Activated CD4-positive, alpha-beta memory T cell treated with anti-CD3 and anti-CD28 coated beads, Interleukin-2, amount 10 ng/mL, durations not matched to agents 7 days and 5 days (primary cell): ENCODE measurements at places on chromosomes 7 and 10. TPM values are rescaled to one million over a fixed set of nuclear protein-coding genes. Genes with fewer than 3 reads are reported as not detected.

GRCh38 chr10:5814110-5815107 is 1.2 kb upstream of the GDI2 start:
- peak overlapping the region; percentile 79 for H3K27ac ChIP-seq
- peak overlapping the region; percentile 92 for H3K4me3 ChIP-seq
- no peaks in the 10 kb centered on the region for H3K27me3 ChIP-seq
- DNase-seq = no peak

GRCh38 chr10:96290368-96291133 is 13.7 kb upstream of the DNTT start:
- DNase-seq = no peak
- no peaks in the 10 kb centered on the region for H3K36me3 ChIP-seq
- H3K27ac ChIP-seq = no peak overlapping the region
- H3K27me3 ChIP-seq = peaks cover 34% of the 10 kb centered on the region

GRCh38 chr7:114755856-114756255 is 166.0 kb upstream of the MDFIC start:
- peaks cover 8% of the 10 kb centered on the region for H3K4me1 ChIP-seq
- H3K27ac ChIP-seq = no peak overlapping the region
- no peaks in the 10 kb centered on the region for H3K36me3 ChIP-seq
- H3K4me3 ChIP-seq = no peak overlapping the region
- H3K27me3 ChIP-seq = no peaks in the 10 kb centered on the region

DNA sequence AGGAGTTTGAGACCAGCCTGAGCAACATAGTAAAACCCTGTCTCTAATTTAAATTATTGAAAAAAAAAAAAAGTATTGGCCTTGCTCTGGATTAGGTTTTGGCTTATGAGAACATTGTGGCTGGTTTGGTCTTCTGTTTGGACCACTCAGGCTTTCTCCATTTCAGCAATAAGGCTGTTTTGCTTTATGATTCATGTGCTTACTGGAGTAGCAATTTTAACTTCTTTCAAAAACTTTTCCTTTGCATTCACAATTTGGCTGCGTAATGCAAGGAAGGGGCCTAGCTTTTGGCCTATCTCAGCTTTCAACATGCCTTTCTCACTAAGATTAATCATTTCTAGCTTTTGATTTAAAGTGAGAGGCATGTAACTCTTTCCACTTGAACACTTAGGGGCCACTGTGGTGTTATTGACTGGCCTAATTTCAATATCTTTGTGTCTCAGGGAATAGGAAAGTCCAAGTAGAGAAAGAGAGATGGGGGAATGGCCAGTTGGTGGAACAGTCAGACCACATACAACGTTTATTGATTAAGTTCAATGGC is 38.0 kb upstream of the SRPK2 start:
- H3K27me3 ChIP-seq = peaks cover 2% of the 10 kb centered on the region
- H3K4me1 ChIP-seq = peaks cover 3% of the 10 kb centered on the region
- no peak for DNase-seq
- H3K27ac ChIP-seq = no peak overlapping the region

GRCh38 chr10:71087622-71088021 is 124.7 kb upstream of the UNC5B start:
- no peaks in the 10 kb centered on the region for H3K36me3 ChIP-seq
- H3K4me1 ChIP-seq = no peaks in the 10 kb centered on the region
- H3K4me3 ChIP-seq = no peak overlapping the region
- no peak overlapping the region for H3K27ac ChIP-seq

The HTR5A gene
- total RNA-seq = not detected

The EGR2 gene
- total RNA-seq = 6.4 TPM

The CRHR2 gene
- not detected for total RNA-seq

- no peak for DNase-seq
- H3K27ac ChIP-seq = no peak overlapping the region
- no peaks in the 10 kb centered on the region for H3K36me3 ChIP-seq
Observed at GRCh38 chr10:69272624-69273023, 5.7 kb upstream of the HK1 start.

DNA sequence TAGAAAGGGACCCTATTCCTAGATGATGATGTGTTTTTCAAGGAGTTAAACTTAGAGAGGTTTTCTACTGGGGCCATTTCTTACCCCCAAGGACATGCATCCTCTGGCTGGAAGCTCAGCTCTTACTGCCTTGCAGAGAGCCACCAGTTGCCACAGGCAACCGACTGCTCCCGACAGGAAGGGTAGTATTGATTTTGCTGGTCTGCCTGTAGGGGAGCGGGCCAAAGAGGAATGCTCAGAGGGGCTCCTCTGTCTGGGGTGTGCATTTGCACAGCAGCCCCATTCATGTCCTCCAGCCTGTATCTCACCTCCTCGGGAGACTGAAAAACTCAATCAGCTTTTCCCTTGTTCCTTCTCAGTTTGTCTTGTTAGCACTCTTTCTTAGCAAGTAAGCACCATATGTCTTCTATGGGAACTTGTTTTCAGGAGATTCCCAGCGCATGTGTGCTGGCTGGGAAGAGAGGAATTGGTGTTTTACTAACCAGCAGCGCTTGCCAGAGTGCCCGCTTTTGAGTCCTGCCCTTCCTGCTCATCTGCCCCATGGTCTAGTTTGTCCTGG is 739.0 kb upstream of the GALNT17 start:
- H3K27me3 ChIP-seq = no peaks in the 10 kb centered on the region
- no peaks in the 10 kb centered on the region for H3K36me3 ChIP-seq
- no peak overlapping the region for H3K27ac ChIP-seq
- no peak for DNase-seq

GRCh38 chr10:86871563-86872183 is 85.7 kb downstream of the MMRN2 start:
- H3K36me3 ChIP-seq = no peaks in the 10 kb centered on the region
- peaks cover under 1% of the 10 kb centered on the region for H3K4me1 ChIP-seq
- no peak for DNase-seq
- no peaks in the 10 kb centered on the region for H3K27me3 ChIP-seq

The GPR37 gene
- not detected for total RNA-seq

GRCh38 chr10:484925-485661 is 204.4 kb downstream of the DIP2C start:
- H3K4me3 ChIP-seq = peak overlapping the region; percentile 78
- H3K27me3 ChIP-seq = no peaks in the 10 kb centered on the region
- DNase-seq = peak; percentile 42
- H3K27ac ChIP-seq = peak overlapping the region; percentile 87

GRCh38 chr10:127762925-127763324 is 25.9 kb downstream of the FOXI2 start:
- H3K36me3 ChIP-seq = no peaks in the 10 kb centered on the region
- DNase-seq = no peak

DNA sequence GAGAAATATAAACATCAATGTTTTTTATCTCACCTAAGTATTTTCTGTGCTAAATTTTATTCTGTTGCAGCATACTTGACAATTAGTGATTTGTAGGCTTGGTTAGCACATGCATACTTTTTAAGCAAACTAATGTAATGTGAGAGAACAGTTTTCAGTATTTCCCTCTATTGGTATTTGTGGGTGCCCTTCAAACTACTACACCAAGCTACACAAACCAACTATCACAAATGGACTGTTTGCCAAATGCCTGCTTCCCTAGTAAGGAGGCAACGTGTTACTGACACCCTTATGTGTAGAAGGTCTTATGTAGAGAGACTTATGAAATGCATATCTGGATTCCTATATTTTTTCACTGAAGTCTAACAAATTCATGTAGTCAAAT is 98.4 kb upstream of the FZD1 start:
- H3K27me3 ChIP-seq = no peaks in the 10 kb centered on the region
- H3K4me1 ChIP-seq = no peaks in the 10 kb centered on the region
- H3K36me3 ChIP-seq = no peaks in the 10 kb centered on the region

DNA sequence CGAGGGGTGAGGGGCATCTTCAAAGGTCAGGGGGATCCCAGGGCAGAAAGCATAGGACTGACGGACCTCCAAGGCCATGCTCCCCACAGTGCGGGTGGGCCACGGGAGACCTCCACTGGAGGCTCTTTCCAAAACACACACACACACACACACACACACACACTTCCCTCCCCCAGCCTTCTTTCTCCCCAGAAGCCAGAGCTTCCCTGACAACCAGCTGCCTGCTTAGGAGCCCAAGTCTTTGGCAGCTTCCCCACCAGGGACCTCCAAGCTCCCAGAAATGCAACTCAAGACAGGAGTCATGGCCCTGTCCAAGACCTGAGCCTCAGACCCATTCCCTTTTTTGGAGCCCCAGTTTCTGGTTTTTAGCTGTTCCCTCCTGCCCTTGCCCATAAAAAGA is 710 bp upstream of the C10orf105 start:
- H3K4me1 ChIP-seq = peaks cover 27% of the 10 kb centered on the region
- no peak overlapping the region for H3K27ac ChIP-seq
- no peaks in the 10 kb centered on the region for H3K36me3 ChIP-seq
- no peaks in the 10 kb centered on the region for H3K27me3 ChIP-seq
- no peak overlapping the region for H3K4me3 ChIP-seq

- H3K4me3 ChIP-seq = no peak overlapping the region
- H3K27ac ChIP-seq = no peak overlapping the region
- H3K27me3 ChIP-seq = peaks cover 14% of the 10 kb centered on the region
- DNase-seq = no peak
- no peaks in the 10 kb centered on the region for H3K36me3 ChIP-seq
- peaks cover 12% of the 10 kb centered on the region for H3K4me1 ChIP-seq
Observed at GRCh38 chr7:41709621-41710020, 6.7 kb upstream of the INHBA start.

The OR6V1 gene
- not detected for total RNA-seq

DNA sequence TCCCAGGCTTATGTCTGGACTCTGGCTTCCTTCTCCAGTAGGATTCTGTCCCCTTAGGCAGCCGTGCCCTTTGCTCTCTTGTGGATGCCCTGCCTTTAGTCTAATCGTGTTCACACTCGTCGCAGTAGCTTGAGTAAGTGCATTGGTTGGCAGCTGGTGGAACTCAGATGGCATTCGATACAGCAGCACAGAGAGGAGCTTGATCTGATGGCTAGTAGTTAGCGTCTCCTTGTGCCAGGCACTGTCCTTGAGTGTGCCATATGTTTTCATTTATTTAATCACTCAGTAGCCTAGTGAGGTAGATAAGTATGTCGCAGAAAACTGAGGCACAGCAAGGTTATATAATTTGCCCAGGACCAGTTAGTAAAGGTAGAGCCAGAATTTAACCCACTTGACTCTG is 18.2 kb upstream of the PARP12 start:
- no peak for DNase-seq
- H3K4me3 ChIP-seq = no peak overlapping the region
- peaks cover 9% of the 10 kb centered on the region for H3K36me3 ChIP-seq

The SYT15 gene
- 0.86 TPM for total RNA-seq

GRCh38 chr10:114648368-114648767 is 9.7 kb downstream of the ABLIM1 start:
- no peak overlapping the region for H3K27ac ChIP-seq
- no peaks in the 10 kb centered on the region for H3K36me3 ChIP-seq

GRCh38 chr10:123143825-123144168 is 4.1 kb upstream of the HMX2 start:
- peaks cover 14% of the 10 kb centered on the region for H3K36me3 ChIP-seq
- peaks cover 85% of the 10 kb centered on the region for H3K27me3 ChIP-seq
- H3K4me1 ChIP-seq = peaks cover 44% of the 10 kb centered on the region
- H3K27ac ChIP-seq = no peak overlapping the region
- H3K4me3 ChIP-seq = no peak overlapping the region
- DNase-seq = no peak

DNA sequence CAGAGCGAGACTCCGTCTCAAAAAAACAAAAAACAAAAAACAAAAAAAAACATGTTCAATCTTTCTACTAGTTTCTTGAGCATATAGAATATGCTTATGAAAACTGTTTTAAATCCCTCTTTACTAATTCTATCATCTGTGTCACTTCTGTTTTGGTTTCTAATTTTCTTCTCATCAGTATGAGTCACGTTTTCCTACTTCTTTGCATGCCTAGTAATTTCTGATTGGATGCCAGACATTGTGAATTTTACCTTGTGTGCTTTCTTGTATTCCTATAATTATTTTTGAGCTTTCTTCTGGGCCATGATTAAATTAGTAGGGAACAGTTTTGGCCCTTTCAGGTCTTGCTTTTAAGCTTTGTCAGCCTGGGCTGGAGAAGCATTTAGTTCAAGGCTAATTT is 9.9 kb downstream of the MICU1 start:
- DNase-seq = no peak
- H3K36me3 ChIP-seq = peaks cover 13% of the 10 kb centered on the region
- no peak overlapping the region for H3K27ac ChIP-seq

GRCh38 chr10:17290226-17290625 is 62.2 kb downstream of the VIM start:
- H3K4me1 ChIP-seq = no peaks in the 10 kb centered on the region
- peaks cover 33% of the 10 kb centered on the region for H3K27me3 ChIP-seq
- H3K36me3 ChIP-seq = no peaks in the 10 kb centered on the region
- no peak overlapping the region for H3K4me3 ChIP-seq

- DNase-seq = no peak
- H3K36me3 ChIP-seq = no peaks in the 10 kb centered on the region
- no peak overlapping the region for H3K27ac ChIP-seq
Observed at GRCh38 chr10:11462071-11462470, 149.4 kb downstream of the USP6NL start.

The ADGRA1 gene
- not detected for total RNA-seq

- no peaks in the 10 kb centered on the region for H3K36me3 ChIP-seq
- no peak overlapping the region for H3K4me3 ChIP-seq
- H3K27me3 ChIP-seq = no peaks in the 10 kb centered on the region
- DNase-seq = peak; percentile 57
- no peaks in the 10 kb centered on the region for H3K4me1 ChIP-seq
- no peak overlapping the region for H3K27ac ChIP-seq
Observed at GRCh38 chr7:74417419-74417971, 36.2 kb upstream of the GTF2IRD1 start.

DNA sequence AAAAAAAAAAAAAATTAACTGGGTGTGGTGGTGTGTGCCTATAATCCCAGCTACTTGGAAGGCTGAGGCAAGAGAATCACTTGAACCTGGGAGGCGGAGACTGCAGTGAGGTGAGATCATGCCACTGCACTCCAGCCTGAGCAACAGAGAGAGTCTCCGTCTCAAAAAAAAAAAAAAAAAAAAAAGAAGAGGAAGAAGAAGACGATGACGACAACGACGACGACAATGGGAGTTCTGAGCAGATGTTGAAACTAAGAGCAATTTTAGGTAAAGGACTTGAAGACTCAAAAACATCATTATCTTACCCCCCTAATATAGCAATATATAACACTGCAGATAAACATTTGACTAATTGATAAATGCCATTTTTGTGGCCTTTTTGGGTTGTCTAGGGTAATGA is 39.5 kb upstream of the PPP1R17 start:
- H3K36me3 ChIP-seq = no peaks in the 10 kb centered on the region
- no peak for DNase-seq
- H3K4me1 ChIP-seq = no peaks in the 10 kb centered on the region

GRCh38 chr7:142319970-142320369 is 62.1 kb upstream of the PRSS58 start:
- peak overlapping the region; percentile 40 for H3K4me3 ChIP-seq
- peak overlapping the region; percentile 82 for H3K27ac ChIP-seq
- H3K4me1 ChIP-seq = peaks cover 14% of the 10 kb centered on the region
- peaks cover 15% of the 10 kb centered on the region for H3K27me3 ChIP-seq

The OR9A2 gene
- total RNA-seq = not detected

DNA sequence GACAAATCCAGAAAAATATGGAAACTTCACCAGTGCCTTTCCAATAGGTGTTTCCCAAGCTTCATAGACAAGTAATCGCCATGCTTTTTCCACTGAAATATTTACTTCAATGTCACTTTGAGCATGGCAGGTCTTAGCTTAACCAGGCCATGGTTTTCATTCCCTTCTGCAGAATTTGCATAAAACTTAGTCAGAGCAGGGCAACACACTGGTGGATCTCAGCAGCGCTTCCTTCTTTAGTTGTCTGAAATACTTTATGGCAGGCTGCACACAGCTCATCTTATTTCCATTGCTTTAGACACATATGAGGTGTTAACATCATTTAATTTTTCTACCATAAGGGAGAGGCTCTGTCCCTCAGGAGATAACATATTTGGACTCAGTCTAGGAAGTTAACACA is 102.9 kb upstream of the AHR start:
- H3K27ac ChIP-seq = no peak overlapping the region
- no peaks in the 10 kb centered on the region for H3K36me3 ChIP-seq
- no peak overlapping the region for H3K4me3 ChIP-seq
- no peaks in the 10 kb centered on the region for H3K27me3 ChIP-seq
- no peak for DNase-seq
- H3K4me1 ChIP-seq = peaks cover 5% of the 10 kb centered on the region
